ENCODE measurements at places on chromosomes 2 and 18. TPM values are rescaled to one million over a fixed set of nuclear protein-coding genes. Genes with fewer than 3 reads are reported as not detected.

IL37 gene
- not detected for polyA plus RNA-seq

DNA sequence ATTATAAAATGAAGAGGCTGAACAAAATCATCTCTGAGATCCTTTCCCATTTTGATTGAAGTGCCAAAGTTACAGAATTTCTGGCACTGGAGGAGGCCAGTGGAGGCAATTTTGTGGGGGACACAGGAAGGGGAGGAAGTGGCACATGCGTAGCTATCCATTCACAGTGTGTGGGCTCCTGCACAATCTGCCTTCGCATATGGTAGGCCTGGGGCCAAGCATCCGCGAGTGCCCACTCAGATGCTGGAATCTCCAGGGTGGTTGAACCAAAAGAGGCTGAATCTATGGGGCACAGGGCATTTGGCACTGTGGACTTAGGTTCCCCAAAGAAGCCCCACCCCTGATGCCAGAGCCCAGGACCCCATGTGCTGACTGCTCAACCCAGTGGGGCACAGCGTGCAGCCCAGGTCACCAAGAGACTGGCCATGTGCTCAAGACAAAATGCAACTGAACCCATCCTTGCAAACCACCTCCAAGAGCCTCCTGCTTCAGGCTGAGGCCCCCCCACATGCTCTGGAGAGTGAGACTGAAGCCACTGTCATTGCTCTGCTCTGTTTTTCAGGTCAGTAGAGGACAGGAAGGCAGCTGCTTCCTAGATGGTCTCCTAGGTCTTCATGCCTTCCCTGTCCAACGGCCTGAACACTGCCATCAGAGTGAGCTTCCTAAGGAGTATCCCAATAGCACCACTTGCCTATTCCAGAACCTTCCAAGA is 28.5 kb downstream of the ST8SIA5 start:
- no peaks in the 10 kb centered on the region for H3K27me3 ChIP-seq
- no peaks in the 10 kb centered on the region for H3K4me1 ChIP-seq
- DNase-seq = no peak
- H3K27ac ChIP-seq = no peak overlapping the region

GRCh38 chr2:212223696-212224095 is 314.9 kb downstream of the ERBB4 start:
- peaks cover 14% of the 10 kb centered on the region for H3K4me1 ChIP-seq
- no peak for DNase-seq
- H3K27ac ChIP-seq = no peak overlapping the region
- no peak overlapping the region for H3K4me3 ChIP-seq
- no peaks in the 10 kb centered on the region for H3K27me3 ChIP-seq

GRCh38 chr18:74806700-74807416 is 209.2 kb downstream of the ZNF407 start:
- H3K36me3 ChIP-seq = no peaks in the 10 kb centered on the region
- peaks cover 17% of the 10 kb centered on the region for H3K4me1 ChIP-seq
- peak overlapping the region; percentile 53 for H3K4me3 ChIP-seq

GPR45 gene
- not detected for polyA plus RNA-seq

- no peak overlapping the region for H3K4me3 ChIP-seq
- no peaks in the 10 kb centered on the region for H3K4me1 ChIP-seq
- no peak overlapping the region for H3K27ac ChIP-seq
- no peak for DNase-seq
- H3K27me3 ChIP-seq = no peaks in the 10 kb centered on the region
Observed at GRCh38 chr18:70600225-70600925, 311.5 kb downstream of the SOCS6 start.

DNA sequence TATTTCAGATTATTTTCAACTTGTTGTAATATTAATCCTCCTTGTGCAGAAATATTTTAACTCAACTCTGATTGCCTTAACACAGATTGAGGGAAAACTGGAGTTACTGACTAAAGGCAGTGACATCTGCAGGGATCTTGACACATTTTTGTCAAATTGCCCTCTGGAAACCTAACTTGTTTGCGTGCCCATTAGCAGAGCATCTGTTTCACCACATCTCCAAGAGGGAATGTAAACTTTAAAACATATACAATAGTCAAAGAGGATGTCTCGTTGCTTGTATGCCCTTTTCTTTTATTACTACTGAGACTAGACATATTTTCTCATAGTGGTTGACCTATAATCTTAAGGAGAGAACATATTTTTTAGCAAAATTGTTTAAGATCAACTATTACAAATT is 14.2 kb downstream of the INPP1 start:
- DNase-seq = no peak
- peaks cover 29% of the 10 kb centered on the region for H3K4me1 ChIP-seq
- no peak overlapping the region for H3K27ac ChIP-seq
- H3K36me3 ChIP-seq = no peaks in the 10 kb centered on the region
- H3K4me3 ChIP-seq = no peak overlapping the region

SCN3A gene
- not detected for polyA plus RNA-seq

CLEC4F gene
- polyA plus RNA-seq = not detected

DNA sequence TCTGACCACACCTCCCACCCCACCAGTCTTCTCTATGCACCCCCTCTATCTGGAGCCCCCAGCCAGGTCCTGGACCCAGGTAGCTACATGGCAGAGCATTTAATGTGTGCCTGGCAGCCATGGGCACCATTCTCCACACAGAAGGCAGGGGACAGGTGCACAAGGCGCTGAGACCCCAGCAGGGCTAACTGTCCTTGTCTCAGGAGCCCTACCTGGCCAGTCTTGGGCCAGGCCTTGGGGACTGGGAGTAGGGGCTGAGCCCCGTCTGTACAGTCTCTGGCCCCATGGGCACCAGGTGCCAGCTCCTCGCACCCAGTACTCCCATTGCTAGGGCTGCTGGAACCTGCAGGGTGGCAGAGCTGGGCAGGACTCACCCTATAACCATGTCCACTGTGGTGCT is 2.9 kb downstream of the GNLY start:
- H3K4me3 ChIP-seq = no peak overlapping the region
- no peaks in the 10 kb centered on the region for H3K36me3 ChIP-seq
- H3K27ac ChIP-seq = no peak overlapping the region
- H3K4me1 ChIP-seq = peaks cover 12% of the 10 kb centered on the region
- H3K27me3 ChIP-seq = no peaks in the 10 kb centered on the region

CDCA7 gene
- 3.2 TPM for polyA plus RNA-seq

KANSL1L gene
- polyA plus RNA-seq = 2.6 TPM

SCN9A gene
- polyA plus RNA-seq = 6.1 TPM
